Heart left ventricle (tissue), 16 donors: ENCODE measurements at places on chromosomes 4 and X. TPM values are rescaled to one million over a fixed set of nuclear protein-coding genes. Genes with fewer than 3 reads are reported as not detected.

DNA sequence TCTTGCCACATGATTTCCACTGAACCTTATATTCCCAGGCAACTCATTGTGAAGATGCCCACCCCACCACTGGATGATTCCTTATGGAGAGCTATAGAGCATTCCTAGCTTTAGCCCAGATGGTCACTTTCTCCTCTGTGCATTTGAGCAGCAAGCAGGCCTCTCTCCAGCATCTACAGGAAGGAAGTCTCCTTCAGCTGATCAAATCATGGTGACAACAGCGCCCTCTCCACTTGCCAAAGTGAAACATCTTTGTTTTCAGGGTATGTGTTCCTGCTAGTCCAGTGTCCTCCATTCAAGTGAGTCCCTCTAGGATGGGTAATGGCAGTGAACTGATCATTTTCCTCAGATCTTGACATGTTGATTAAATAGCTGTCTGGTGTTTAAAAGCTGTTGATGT, 10.9 kb upstream of the SYTL5 start:
- no peak for DNase-seq

DNA sequence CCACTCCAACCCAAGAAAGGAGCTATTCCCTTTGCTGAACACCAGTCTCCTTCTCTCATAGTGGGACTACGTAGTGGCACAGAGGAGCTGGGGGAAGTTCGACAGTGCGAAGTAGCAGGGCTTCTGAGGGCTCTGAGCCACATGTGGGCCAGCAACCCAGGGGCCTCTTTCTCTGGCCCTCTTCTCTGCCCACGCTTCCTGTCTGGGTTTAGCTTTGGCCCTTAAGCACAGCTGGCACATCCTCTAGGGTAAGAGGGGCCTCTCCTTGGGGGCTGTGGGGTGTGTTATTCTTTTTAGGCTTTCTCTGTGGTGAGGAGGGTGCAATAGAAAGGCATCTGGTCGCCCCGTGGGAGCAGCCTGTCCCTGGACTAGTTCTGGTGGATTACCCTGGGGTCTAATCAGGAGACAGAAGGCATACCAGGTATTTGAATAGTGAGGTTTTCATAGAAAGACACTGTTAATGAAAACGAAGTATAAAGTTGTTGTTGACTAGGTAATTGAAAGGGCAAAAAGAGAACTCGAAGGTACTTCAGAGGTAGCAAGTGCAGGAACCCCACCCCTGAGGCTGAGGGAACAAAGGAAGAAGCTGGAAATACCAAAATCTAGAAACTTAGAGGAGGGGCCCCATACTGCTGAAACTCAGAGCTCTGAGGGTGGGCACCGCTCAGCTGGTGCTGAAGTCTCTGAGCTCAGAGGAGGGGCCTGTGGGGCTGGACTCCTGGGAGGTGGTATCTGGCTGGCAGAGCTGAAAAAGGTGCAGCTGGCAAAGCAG, 151.9 kb upstream of the RPS6KA3 start:
- no peak for DNase-seq

DNA sequence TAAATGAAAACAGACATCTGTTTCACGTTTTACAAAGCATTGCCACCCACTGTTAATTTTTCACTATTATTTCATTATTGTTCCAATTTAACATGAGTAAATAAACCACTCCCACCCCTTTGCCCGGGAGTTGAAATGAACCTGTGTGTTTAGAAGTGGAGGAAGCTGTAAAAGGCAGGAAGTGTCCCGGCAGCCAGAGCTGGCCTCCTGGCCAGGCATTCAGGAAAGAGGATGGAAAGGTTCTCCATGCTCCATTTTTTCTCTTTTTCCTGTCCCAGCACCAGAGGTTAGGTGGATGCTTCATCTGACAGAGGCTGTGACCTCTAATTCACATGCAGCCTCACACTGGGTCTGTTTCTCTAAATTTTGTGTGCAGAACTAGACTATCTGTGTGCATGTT, 55.5 kb upstream of the LNX1 start:
- DNase-seq = no peak

DNA sequence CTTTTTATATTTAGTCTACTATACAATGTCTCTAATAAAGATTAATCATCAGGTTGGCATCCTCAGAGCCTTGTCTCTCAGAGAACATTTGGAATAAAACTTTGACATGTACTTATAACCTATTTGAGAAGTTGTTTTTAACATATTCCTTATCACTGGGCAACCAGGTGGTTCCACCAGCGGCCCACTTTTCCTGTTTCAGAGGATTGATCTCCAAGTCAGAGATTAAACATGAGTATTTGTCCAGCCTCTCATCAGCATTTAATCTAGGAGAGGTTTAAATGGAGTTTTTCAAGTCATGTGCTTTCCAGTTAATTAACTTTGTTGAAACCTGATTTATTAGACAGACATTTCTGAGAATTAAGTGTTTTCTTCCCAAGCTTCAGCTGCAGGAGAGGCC, 345.5 kb downstream of the GRXCR1 start:
- no peak for DNase-seq

DMRTC1B gene
- not detected for total RNA-seq

GRCh38 chr4:98305576-98305975, 44.4 kb downstream of the RAP1GDS1 start:
- DNase-seq = no peak

GRCh38 chr4:185278716-185279115, 69.3 kb downstream of the SNX25 start:
- no peak for DNase-seq

DNA sequence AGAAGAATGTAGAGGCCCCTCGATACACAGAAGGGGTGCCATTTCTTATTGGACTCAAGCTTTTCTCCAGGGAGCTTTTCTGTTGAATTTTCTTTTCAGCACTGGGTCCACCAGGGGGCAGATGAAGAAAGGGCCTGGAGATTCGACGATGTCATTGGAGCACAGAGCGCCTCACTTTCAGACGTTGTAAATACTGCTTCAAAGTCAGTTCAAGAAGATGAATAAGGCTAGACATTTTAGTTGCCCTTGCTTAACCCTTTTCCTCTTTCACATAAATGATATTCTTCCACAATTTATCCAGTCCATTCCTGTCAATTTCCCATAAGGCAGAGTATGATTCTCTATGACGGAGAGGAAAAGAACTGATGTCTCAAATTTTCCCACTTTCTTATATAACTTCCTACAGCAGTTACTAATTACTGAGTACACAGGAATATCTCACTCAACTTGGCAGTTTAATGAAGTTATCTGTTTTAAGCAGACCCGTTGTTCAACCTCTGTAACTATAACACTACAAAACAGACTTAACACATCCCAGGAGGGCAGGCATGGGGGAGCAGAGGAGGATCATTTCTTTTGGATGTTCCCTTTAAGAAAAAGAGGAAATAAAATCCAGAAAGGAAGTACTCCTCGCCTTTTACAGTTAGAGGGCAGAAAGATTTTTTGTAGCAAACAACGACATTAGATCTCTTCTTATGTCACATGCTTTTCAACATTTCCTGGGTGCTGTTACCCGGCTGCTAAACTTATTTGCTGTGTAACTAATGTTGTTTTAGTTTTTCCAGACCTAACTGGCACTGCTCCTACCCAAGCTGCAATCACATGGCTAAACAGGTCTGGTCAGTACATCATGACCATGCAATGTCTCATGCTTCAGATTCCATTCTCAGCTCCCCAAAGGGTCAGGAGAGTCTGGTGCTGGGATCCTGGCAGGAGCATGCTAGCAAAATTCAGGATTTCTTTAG, 12.2 kb upstream of the CENPU start:
- DNase-seq = peak; percentile 76

DNA sequence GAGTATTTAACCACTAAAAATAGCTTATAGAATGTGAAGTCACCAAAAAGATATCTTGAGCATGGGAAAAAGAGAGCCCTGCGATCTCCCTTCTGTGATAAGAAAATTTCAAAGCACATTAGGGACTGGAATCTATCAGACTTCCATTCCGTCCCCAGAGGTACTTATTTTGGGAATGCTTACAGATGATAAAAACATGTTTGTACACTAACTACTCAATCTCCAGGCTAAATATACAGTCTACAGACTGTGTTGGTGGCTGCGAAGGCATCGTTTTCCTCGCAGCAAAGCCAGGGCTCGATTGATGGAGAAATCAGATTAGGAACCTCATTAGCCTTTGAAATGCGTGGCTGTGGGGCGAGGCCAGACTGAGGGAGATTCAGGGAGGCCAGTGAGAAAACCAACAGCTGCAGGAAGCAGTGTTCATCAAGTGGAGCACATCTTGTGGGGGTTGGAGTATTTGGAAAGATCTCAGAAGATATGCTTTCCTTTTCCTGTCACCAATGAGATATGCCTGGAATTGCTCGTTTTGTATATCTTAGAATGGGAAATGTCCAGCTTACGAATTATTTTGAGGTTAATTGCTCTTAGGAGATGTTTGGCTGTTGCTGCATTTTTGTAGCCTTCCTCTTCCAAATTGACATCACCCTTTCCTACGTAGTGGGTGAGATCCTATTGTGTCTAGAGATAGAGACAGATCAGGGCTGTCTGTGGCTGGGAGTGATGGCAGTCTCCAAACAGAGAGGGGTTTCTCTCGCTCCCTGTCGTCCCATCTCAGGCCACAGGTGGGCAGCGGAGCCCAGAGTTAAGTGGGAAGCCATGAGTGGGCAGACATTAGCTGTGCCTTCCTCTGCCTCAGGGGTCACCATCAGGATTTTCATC, 224.9 kb upstream of the FAT1 start:
- no peak for DNase-seq

- DNase-seq = no peak
These were observed 64.4 kb downstream of the SHROOM3 start for GRCh38 chr4:76499461-76499860.

ZDHHC15 gene
- total RNA-seq = 1.8 TPM

UVSSA gene
- 7.2 TPM for total RNA-seq

MEPE gene
- not detected for total RNA-seq

- DNase-seq = no peak
These were observed 63.5 kb upstream of the MAOA start for GRCh38 chrX:43592597-43592996.

DNA sequence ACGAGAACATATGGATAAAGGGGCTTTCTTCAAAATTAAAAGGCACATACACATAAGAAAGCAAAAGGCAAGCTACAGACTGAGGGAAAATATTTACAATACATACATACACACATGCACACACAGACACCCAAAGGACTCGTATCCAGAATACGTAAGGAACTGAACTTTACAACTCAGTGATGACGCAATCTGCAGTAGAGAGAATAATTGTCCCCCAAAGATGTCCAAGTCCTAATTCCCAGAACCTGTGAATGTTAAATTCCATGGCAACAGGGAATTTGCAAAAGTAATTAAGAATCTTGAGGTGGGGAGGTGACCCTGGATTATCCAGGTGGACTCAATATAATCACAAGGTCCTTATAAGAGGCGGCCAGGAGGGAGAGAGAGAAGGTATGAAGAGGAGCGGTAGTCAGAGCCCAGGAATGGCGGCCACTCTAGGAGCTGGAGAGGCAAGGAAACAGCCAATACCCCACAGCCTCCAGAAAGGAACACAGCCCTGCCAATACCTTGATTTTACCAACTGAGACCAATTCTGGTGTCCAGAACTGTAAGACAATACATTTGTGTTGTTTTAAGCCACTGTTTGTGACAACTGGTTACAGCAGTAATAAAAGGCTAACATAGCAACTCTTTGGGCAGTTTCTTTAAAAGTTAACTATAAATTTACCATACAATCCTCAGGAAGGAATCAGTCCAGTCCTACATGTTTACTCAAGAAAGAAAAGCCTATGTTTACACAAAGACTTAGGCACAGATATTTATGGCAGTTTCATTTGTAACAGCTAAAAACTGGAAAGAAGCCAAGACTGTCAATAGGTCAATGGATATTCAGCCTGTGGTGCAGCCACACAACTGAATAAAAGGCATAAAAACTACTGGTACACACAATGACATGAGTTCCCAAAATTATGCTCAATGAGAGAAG, 27.3 kb upstream of the STS start:
- DNase-seq = no peak

- no peak for DNase-seq
These were observed 33.0 kb upstream of the RAPGEF2 start for GRCh38 chr4:159069922-159070321.

SYTL4 gene
- 1.6 TPM for total RNA-seq

YIPF7 gene
- total RNA-seq = 1.3 TPM

GRCh38 chrX:2540426-2540947, 39.7 kb upstream of the DHRSX start:
- no peak for DNase-seq

HTN1 gene
- total RNA-seq = not detected

DNA sequence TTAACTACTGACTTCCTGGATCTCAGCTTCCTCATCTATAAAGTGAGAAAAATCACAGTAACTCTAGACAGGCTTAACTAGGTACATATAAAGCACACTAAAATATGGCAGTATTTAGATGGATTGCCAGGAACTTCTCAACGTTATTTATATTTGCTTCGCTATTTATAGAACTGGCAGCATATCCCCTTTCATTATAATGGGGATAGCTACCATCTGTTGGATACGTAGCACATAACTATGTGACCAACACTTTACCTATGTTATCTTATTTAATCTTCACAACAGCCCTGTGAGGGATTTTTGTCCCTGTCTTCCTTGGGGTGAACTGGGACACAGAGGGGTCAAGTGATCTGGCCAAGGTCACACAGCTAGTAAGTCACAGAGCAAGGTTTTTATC, 64.6 kb downstream of the ENPEP start:
- no peak for DNase-seq

GRCh38 chr4:2159931-2160330, 82.0 kb downstream of the HAUS3 start:
- DNase-seq = no peak

DNA sequence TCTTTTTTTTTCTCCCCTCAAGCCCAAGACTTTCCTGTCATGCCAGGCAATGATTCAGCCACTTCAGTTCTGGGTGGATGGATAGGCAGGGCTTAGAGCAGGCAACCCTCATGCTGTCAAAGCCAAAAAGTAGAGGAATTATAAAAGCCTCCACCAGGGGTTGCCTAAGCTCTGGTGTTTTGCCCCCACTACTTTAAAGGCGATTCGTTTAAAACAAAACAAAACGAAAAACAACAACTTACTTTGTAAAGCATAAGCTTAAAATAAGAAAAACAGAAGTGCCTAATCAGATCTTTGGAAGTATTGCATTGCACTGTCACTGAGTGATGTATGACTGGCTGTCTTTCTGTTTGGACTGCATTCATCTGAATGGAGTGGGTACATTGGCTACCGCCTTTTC, 5.3 kb upstream of the IDS start:
- no peak for DNase-seq

DNA sequence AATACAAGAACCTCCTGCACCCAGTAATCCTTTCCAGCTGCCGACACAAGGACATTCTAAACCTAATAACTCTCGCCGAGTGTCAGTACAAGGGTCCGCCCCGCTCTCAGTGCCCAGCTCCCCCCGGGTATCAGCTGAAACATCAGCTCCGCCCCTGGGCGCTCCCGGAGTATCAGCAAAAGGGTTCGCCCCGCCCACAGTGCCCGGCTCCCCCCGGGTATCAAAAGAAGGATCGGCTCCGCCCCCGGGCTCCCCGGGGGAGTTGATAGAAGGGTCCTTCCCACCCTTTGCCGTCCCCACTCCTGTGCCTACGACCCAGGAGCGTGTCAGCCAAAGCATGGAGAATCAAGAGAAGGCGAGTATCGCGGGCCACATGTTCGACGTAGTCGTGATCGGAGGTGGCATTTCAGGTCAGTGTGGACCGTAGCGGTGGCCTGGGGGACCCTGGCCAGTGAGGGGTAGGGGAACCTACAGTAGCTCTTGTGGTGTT, at the start of gene MAOA:
TSS of gene MAOA (plus strand) at position 295 of the 490 bp plus-strand sequence. CDS start at position 338, 43 bp downstream.
- peak; percentile 78 for DNase-seq
